ENCODE measurements at places on chromosomes 5 and 9. TPM values are rescaled to one million over a fixed set of nuclear protein-coding genes. Genes with fewer than 3 reads are reported as not detected.

Gene ARSK
- 1.3 TPM for polyA plus RNA-seq

Gene UBTD2
- 26.8 TPM for polyA plus RNA-seq

Gene PCDHGB3
- polyA plus RNA-seq, result 0.34 TPM

Gene LRRC19
- polyA plus RNA-seq, result not detected

Gene PPP3R2
- not detected for polyA plus RNA-seq

Gene NUTM2G
- polyA plus RNA-seq, result not detected

Gene ENTREP1
- 3.2 TPM for polyA plus RNA-seq

Gene LECT2
- polyA plus RNA-seq, result not detected

Gene SMIM32
- polyA plus RNA-seq, result not detected

Gene ADGRD2
- not detected for polyA plus RNA-seq

Gene MAMDC4
- polyA plus RNA-seq, result 9.8 TPM

Gene EPB41L4B
- 129 TPM for polyA plus RNA-seq

Gene GCNT1
- 1.1 TPM for polyA plus RNA-seq

Gene GRM6
- not detected for polyA plus RNA-seq

Gene RPL7A
- 3,432 TPM for polyA plus RNA-seq
